ENCODE measurements at places on chromosomes 16 and 17. TPM values are rescaled to one million over a fixed set of nuclear protein-coding genes. Genes with fewer than 3 reads are reported as not detected.

Gene PRDM7
- not detected for total RNA-seq

Gene DHRS7C
- total RNA-seq: not detected

Gene TVP23A
- 0.42 TPM for total RNA-seq

Gene SLC16A5
- 5.8 TPM for total RNA-seq

Gene NEUROD2
- not detected for total RNA-seq

Gene CACNG3
- total RNA-seq: not detected

DNA sequence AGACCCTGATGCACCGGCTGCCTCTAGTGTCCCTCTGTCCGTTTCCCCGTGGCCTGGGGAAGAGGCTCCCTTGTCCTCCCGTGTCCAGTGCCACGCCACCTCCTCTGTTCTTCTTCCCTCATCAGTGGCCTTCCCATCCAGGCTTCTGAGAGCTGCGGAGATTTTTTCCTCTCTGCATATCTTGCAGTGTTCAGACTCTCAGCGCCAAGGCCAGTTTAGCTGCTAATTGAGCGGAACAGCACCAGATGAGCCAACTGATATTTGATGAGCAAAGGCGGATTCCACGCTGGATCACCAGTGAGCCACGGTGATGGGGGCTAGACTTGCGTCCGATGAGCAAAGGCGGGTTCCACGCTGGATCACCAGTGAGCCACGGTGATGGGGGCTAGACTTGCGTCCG is 257.6 kb downstream of the FOXL1 start:
- no peak for DNase-seq

DNA sequence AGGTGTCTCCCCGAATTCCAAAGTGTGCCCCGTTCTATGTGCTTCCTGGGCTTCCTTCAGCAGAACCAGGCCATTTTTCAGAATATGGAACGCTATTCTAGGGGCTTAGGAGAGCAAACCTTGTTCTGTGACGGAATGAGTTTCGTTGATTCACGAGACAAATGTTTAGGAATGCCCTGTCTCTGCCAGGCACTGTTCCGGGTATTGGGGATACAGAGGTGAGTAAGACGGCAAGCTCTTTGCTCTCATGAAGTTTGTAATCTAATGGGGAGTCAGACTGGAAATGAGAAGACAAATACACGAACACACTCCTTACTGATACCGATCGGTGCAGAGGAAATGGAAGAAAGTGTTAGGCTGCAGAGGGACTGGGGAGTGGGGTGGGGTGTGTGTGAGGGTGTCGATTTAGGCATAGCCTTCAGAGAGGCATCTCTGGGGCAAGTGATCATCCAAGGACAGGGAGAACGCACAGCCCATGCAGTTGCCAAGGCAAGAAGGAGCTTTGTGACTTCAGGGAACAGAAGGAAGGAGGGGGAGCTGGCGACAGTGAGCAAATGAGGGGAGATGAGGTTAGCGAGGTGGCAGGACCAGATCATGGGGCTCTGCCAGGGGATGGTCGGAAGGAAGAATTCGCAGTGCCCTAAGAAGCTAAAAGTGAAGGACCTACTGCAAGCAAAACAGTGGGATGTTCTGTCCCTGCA is 189.6 kb downstream of the MSI2 start:
- DNase-seq: no peak

DNA sequence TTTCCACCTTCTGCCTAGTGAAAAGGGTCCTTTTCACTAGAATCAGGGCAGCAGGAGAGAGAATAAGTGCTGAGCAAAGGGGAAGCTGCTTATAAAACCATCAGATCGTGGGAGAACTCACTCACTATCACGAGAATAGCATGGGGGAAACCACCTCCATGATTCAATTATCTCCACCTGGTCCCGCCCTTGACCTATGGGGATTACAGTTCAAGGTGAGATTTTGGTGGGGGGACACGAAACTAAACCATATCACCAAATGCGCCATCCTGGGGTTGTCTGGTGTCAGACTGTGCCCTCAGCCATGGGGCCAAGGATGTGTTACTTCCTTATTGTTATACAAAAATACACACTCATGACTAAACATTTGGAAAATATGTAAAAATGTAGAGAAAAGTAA is 10.4 kb upstream of the KATNB1 start:
- no peak for DNase-seq

- no peak for DNase-seq
Measured at GRCh38 chr16:86392436-86393152, 117.7 kb upstream of the FOXF1 start.

DNA sequence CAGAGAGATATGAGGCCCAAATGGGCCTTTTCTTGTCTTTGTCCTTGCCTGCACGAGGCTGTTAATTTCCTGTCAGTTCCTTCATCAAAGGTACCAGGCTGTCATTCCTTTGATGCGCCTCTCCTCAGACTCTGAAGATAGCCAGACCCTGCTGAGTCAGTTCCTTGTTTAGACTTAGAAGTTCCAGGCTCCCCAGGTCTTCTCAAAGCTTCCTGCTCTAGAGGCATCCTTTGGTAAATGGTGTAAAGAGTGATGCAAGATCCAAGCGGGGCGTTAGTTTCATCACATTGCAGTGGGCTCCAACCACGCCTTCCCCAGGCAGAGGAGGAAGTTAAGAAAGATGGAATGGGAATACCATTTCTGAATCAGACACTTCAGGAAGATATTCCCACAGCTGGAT is 4.0 kb upstream of the CDH11 start:
- DNase-seq: peak; percentile 70

GRCh38 chr17:143785-144281 is 6.5 kb downstream of the SCGB1C2 start:
- peak; percentile 94 for DNase-seq

DNA sequence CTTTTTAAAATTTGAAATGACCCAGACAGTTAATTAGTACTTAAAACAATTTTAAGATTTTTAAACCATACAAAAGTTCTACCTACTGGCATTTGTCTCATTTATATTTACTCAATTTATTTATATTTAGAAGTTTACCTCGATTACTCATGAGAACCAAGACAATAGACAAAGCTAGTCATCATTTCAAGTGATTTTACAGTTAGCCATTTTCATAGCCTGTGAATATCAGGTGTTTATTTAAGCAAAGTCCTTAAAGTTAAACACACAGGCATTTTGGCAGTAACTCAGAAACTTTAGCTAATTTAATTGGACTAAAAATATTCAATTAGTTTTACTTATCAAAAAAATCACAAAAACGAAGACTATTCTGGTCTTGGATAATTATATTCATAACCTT is 101.6 kb upstream of the KIF2B start:
- DNase-seq: no peak

DNA sequence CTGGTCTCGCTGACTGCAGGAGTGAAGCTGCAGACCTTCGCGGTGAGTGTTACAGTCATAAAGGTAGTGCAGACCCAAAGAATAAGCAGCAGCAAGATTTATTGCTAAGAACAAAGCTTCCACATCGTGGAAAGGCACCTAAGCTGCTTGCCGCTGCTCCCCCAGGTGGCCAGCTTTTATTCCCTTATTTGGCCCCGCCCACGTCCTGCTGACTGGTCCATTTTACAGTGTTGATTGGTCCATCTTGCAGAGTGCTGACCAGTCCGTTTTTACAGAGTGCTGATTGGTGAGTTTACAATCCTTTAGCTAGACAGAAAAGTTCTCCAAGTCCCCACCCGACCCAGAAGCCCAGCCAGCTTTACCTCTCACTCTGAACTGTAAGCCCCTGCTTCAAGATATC is 227.8 kb downstream of the ABCC12 start:
- no peak for DNase-seq

GRCh38 chr16:20485408-20485807 is 34.1 kb downstream of the ACSM2A start:
- no peak for DNase-seq

DNA sequence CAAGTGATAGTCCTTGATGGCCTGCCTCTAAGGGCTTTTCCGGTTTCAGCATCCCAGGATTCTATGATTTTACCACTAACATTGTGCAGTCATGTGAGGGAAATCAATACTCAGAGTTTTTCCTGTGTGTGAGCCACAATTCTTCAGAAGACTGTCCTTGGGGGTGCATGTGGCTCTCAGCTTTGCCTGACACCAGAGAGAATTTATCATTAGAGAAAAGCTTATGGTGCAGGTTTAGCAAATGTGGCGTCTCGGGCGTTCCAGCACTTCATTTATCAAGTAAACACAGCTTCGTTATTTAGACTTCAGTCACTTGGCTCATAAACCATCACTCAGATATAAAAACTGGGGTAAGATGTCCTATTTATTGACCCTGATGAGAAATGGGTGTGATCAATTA is 62.8 kb downstream of the SPACA3 start:
- DNase-seq: no peak

- DNase-seq: no peak
Measured at GRCh38 chr17:9529033-9529700, 46.5 kb downstream of the STX8 start.

DNA sequence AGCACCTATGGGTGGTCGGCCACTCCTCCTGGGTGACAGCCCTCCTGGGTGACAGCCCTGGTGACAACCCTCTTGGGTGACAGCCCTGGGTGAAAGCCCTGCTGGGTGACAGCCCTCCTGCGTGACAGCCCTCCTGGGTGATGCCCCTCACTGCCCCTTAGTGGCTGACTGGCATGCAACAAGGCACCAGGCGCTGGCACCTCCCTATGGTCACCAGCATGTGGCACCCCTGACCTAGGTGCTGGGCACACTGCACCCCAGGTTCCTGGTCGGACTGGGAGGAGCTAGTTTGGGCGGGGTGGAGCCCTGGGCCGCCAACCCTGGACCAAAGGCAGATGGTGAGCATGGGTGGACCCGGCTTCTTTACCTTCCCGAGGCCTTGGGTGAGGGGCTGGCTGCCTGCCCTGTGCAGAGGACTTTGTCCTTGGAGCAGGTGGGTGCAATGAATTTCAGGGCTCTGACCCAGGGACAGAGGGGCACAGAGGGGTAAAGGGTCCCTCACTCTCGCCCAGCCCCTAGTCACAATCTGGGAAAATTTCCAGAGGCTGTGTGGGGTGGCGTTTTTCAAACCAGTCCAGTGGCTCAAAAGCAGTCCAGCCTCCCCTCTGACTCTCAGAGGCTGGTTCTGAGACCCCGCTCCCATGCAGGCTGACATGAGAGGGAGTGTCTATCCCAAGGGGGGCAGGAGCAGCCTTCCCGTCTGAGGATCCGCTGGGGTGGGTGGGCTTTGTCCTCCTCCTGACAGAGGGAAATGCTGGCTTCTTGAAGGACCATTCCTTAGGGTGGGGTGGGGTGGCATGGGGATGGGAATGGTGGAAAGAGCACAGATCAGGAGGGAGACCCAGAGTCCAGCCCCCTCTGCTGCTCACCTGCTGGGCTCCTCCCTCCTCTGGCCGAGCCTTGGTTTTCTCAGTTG is 25.9 kb upstream of the TNFRSF13B start:
- DNase-seq: no peak

DNA sequence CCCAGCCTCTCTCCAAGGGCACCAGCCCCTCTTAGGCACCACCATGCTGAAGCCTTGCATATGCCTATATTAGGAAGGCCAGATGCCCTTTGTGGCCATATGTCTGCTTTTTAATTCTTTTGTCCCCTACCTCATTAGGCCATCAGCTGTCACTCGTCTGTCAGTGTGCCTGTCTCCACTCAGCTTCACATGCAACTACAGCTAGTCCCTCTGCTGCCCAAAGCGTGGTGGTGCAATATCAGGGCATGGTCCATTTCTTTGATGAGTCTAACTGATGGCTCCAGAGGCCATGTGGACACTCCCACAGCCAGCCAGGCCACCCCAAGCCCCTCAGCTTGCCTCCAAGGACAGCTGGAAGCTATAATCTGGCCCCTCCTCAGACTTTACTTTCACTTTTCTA is 36.3 kb downstream of the MYO18A start:
- DNase-seq: no peak

GRCh38 chr16:3274490-3274889 is 8.8 kb upstream of the ZNF263 start:
- no peak for DNase-seq

GRCh38 chr16:70270176-70270575 is 18.4 kb upstream of the EXOSC6 start:
- no peak for DNase-seq

- no peak for DNase-seq
Measured at GRCh38 chr16:70470927-70471341, 16.5 kb downstream of the FCSK start.

DNA sequence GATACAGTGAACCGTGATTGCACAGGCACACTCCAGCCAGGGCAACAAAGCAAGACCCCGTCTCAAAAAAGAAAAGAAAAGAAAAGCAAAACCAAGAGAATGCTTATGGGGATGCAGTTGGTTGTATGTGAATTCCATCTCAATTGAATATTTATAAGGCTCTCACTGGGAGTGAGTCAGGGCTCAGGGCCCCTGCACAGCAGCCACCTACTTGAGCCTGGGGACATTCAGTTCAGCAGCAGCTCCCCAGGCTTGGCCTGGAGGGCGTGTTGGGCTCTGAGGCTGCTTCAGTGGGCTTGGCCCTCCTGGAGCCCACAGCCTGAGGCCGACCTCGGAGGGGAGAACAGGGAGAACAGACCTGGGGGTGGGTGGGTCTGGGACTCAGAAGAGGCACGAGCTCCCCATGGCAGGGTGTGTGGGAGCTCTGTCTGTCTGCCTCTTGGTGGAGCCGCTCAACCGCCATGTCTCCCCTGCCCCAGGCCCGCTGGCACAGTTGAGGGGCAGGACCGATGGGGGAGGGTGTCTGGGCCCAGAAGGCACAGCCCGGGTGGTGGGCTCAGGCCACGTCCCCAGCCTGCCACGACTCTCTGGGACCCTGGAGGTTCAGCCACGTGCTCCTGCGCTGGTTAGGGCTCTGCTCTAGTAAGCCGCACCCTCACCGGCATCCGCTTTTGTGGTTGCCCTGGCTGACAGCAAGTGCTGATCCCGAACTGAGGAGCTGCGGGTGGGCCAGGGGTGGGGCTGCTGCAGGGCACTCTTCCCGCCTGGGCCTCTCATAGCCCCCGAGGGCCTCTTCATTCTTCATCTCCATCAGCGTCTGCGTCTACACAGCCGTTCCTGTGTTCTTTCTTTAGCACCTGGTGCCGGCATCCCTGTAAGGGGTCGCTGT is 24.8 kb downstream of the ZFPM1 start:
- no peak for DNase-seq

DNA sequence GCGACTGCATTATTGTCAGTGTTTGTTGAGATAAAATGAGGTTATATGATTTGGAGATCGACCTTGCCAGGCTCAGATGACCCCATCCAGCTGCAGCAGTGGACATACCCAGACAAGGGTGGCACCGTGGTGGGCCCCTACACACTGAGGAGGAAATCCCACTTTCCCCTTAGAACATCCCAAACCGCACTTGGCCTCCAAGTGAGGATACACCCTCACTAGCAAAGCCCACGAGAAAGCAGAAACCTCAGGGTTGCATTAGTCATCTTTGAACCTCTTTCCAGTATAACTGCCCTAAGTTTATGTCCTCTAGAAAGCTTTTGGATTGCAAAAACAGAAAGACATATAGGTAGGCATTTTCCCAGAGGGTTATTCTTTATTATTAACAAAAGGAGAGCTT is 101.5 kb downstream of the CLEC16A start:
- DNase-seq: no peak
